ENCODE measurements at places on chromosomes 7 and 10. TPM values are rescaled to one million over a fixed set of nuclear protein-coding genes. Genes with fewer than 3 reads are reported as not detected.

Gene COL13A1
- total RNA-seq = 20.3 TPM

Gene ELFN1
- 2.1 TPM for total RNA-seq

Gene BHLHA15
- total RNA-seq = 0.37 TPM

Gene ECHDC3
- total RNA-seq = 4.4 TPM

Gene SEMA3D
- total RNA-seq = 12.1 TPM

Gene PON3
- total RNA-seq = not detected

Gene LIPN
- total RNA-seq = not detected

Gene SPDYE16
- not detected for total RNA-seq

Gene CPA2
- not detected for total RNA-seq

Gene FANK1
- total RNA-seq = 10.0 TPM

Gene SIRT1
- 13.9 TPM for total RNA-seq

Data from smooth muscle cell of bladder (primary cell).